ENCODE measurements at places on chromosomes 5 and 9.

DNA sequence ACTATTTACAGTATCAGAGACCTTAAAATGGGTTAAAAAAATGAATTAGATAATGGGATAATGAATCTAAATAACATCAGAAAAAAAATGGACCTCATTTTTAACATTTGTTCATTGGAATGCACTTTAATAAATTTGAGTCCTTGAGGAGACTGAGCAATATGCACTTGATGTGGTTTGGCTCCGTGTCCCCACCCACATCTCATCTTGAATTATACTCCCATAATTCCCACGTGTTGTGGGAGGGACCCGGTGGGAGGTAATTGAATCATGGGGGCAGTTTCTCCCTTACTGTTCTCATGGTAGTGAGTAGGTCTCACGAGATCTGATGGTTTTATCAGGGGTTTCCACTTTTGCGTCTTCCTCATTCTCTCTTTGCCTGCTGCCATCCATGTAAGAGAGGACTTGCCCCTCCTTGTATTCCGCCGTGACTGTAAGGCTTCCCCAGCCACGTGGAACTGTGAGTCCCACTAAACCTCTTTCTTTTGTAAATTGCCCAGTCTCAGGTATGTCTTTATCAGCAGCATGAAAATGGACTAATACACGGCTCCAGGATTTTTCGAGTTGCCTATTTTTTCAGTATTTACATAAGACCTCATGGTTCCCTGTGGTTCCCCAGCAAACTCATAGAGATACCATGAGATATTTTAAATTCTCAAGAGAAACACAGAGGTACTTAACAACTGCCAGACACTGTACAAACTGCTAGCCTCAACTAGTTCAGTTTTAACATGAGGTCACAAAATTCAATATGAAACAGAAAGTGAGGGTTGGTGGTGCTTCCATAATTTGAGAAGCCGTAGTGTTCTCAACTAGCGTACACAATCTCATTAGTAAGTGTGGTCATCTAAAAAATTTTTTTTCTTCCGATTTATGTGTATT lies 128.3 kb downstream of the TLE1 start:
- DNase-seq: no peak

DNA sequence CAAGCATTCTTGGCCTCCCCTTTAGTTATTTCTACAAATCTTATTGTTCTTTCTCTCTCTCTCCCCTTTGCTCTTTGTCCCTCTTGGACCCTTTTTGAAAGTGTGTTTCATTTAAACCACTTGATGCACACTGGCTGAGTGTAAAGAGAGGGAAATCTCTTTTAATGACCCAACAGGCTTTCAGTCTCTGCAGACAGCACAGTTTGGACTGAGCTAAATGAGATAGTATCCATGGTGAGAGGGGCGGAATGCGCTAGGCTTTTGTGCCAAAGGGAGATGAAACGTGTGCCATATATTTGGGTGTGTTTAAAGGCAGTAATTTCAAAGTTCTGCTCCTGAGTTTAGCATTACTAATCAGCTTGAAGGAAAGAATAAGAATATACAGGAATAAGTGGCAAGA lies 184.9 kb downstream of the PCSK1 start:
- no peak for DNase-seq

GRCh38 chr9:135604437-135605237 lies 34.7 kb downstream of the GLT6D1 start:
- DNase-seq: no peak

DNA sequence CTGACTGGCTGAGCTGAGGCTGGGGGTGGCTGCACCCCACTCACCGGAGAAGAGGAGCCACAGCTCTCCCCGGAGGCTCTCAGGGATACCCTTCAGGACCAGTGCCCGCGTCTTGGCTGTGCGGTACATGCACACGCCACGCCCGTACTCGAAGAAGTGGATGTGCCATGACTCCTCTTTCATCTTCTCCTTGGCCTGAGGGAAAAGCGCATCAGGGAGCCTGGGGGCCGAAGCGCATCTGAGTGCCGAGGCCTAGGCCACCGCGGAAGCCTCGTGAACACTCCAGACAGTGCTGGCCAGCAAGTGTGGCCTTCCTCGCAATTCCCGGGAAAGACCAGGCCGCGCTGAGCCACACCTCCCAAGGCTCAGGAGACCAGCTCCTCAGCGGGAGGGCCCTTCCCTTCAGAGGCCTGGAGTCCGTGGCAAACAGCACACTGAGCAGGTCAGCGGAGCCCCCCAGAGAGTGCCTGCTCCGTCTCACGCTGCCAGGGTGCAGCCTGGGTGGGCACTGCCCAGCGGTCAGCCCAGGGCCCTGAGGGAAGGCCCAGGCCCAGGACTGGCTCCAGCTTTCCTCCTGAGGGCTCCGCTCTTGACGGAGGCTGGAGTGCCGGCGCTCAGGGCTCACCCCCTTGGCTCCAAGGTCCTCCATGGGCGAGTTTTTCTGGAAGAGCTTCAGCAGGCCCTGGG lies 20.5 kb upstream of the MRNIP start:
- DNase-seq: no peak

DNA sequence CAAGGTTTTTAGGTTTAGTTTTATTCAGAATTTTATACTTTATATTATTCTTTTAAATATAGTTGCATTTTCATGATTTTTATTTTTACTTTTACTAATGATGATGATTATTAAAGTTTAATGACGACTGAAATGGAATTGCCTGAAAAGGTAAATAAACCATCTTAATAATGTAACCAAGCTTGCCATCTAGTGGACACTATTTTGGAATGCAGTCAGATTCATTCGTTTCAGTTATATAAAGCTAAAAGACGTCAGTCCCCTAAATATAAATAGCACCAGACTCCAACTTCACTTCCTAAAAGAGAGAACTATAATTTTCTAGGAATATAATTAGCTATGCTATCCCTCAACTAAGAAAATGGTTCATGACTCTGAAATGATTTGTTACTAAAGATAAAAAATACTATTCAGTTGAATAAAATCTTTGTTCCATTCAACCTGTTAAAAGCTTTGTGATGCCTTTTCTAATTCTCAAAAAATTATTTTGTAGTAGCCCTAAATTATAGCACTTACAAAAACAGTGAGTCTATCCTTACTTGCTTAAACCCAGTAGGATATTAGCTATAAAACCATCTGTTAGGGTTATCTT lies 19.9 kb downstream of the ABITRAM start:
- DNase-seq: peak; percentile 29

GRCh38 chr9:2013743-2014475 lies 1.2 kb upstream of the SMARCA2 start:
- peak; percentile 67 for DNase-seq

- DNase-seq: peak; percentile 73
Observed at GRCh38 chr5:40429258-40430100, 250.2 kb upstream of the PTGER4 start.

GRCh38 chr9:89679016-89679415 lies 74.2 kb downstream of the GADD45G start:
- DNase-seq: no peak

DNA sequence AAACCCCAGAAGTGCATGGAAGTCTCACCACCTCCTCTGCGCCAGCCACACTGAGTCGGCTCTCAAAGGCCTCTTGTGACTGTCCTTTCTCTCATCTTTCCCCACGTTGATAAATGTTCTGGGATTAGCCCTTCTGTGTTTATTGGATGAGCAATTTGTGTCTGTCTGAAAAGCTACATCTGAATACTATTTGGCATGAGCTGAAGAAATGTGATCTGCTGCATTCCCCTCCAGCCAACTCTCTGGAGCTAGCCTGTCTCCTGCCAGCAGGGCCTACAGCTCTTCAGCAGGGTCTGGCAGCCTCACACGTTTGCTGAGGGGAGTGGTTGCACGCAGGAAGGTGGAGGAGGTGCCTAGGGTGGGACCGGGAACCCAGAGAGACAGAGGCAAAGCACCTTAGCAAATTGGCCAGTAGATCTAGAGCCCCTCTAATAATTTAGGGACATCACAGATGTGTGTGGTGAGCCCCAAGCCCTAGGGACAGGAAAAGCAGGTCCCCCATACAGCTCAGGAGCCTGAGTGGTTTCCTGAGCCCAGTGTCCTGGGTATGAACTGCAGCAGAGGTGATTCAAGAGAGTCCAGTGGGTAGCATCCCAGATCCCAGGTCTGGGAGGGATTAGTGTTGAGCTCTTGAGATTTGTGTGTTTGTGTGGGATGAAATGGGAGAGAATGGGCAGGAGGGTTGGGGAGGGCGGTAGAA lies 20.5 kb upstream of the B4GALT1 start:
- no peak for DNase-seq

GRCh38 chr5:168128111-168128510 lies 163.3 kb upstream of the WWC1 start:
- no peak for DNase-seq

DNA sequence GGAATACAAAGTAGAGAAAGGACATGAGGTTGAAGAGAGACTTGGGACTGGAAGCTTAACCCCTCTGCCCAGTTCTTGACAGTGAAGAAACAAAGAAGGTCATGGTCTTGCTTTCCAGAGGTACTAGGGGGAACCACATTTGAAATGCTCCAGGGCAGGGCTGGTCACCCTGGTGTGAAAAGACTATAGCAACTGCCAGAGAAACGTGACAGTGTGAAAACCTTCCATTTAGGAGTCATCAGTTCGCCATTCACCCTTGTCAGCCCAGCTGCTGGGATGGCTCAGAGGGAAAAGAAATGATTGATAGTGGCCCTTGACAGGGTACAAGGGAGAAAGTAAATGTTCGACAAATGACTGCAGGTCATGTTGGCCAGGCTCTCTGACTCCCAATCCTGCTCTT lies 56.7 kb downstream of the MAT2B start:
- DNase-seq: no peak

DNA sequence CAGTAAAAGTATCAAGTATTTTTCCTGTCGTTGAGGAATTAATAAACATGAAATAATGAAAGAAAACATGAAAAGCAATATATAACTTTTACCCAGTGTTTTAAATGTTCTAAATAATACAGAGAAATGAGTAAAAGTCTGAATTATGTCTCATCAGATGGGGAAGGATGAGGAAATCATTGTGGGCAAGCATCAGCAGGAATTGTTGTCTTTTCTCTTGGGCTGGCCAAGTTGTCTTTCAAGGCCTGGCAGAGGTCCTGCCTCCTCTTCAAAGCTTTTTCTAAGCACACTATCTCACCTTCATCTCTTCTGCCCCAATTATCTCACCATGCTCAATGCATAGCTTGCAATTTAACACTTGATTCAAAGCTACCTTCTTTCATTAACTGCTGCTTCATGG lies 41.9 kb downstream of the MOCS2 start:
- DNase-seq: no peak

- no peak for DNase-seq
Observed at GRCh38 chr5:150316320-150316719, 13.6 kb upstream of the ARSI start.

GRCh38 chr9:14062586-14063221 lies 251.2 kb downstream of the NFIB start:
- no peak for DNase-seq

Data from suppressor macrophage (primary cell).